Activated CD4-positive, alpha-beta T cell treated with anti-CD3 and anti-CD28 coated beads, Interleukin-2, amount 10 ng/mL, durations not matched to agents 24 days and 14 days (primary cell): ENCODE measurements at places on chromosomes 5 and 9. TPM values are rescaled to one million over a fixed set of nuclear protein-coding genes. Genes with fewer than 3 reads are reported as not detected.

DNA sequence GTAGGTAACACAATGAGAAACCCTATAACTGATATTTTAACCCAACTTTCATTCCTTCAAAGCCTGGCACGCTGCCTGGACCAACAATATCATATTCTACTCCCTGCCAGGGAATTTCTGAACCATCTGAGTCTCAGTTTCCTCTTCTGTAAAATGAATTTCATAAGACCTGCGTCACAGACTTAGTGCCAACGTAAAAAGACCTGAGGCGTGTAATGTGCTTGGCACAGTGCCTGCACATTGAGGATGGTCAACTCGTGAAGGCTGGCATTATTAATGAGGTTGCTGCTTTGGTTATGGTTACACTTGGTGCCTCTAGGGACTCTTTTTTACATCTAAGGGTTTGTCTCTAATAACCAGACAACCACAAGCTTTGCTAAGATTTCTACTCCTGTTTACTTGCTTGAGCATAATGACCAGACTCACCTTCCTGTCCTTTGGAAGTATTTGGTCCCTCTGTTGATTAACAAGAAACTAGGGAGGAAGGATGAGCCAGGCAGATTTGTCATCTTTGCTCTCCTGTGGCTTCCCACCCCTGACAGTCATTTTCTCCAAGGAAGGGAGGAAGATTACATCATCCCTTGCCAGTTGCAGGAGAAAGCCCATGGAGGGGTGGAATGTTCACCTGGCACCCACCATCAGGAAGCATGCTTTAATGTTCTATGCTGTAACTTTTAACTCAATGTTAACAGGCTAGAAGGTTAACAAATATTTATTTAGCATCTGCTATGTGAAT is 79.0 kb downstream of the PAPPA start:
- H3K27ac ChIP-seq, result no peak overlapping the region
- no peaks in the 10 kb centered on the region for H3K27me3 ChIP-seq
- H3K4me1 ChIP-seq, result no peaks in the 10 kb centered on the region
- H3K36me3 ChIP-seq, result no peaks in the 10 kb centered on the region

GRCh38 chr9:121450241-121450640 is 49.4 kb downstream of the GGTA1 start:
- H3K4me3 ChIP-seq, result no peak overlapping the region
- peaks cover 29% of the 10 kb centered on the region for H3K27me3 ChIP-seq
- H3K4me1 ChIP-seq, result peaks cover 25% of the 10 kb centered on the region
- no peak overlapping the region for H3K27ac ChIP-seq
- H3K36me3 ChIP-seq, result no peaks in the 10 kb centered on the region

- peak overlapping the region; percentile 14 for H3K4me3 ChIP-seq
- H3K27me3 ChIP-seq, result no peaks in the 10 kb centered on the region
- peaks cover 71% of the 10 kb centered on the region for H3K36me3 ChIP-seq
- DNase-seq, result peak; percentile 58
- peak overlapping the region; percentile 46 for H3K27ac ChIP-seq
- H3K4me1 ChIP-seq, result peaks cover 38% of the 10 kb centered on the region
These were observed 9.9 kb downstream of the HSPA9 start for GRCh38 chr5:138565100-138565821.

DNA sequence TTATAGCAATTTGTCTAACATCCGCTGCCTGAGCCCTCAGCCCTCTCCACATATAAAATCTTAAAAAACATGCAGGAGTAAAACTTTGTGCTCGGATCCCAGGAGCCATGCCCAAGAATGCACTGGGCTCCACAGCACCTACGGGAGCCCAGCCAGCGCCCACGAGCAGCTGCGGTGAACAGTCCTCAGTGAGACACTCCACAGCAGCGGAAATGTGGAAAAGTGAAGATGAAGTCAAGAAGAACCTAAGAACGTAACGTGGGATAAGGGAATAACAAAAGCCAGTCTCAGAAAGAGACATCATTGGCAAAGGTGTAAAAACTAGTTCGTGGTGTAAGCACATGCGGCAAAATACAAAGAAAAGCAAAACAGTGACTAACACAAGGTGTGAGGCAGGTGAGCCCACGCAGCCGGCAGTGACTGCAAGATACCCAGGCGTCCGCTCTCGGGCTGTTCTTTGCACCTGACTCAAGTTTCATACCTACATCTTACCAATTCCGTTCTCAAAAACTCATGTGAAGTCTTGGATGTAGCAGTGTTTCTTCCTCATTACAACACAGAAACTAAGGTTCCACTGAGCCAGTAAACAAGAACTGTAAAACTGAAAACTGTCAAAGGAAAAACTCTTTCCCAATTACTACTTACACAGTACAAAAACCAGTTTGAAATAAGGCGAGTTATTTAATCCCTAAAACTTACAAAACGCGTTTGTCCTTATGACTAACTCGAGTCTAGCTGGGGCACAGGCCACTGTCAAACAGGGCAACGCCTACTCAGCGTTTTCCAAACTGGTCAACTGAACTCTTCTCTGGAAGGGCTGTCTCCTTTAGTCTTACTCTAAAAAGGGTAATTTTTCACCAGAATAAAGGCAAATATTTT is 1.7 kb downstream of the CAMSAP1 start:
- peaks cover 39% of the 10 kb centered on the region for H3K4me1 ChIP-seq
- H3K36me3 ChIP-seq, result peaks cover 55% of the 10 kb centered on the region

- no peak overlapping the region for H3K4me3 ChIP-seq
- peaks cover 74% of the 10 kb centered on the region for H3K4me1 ChIP-seq
- no peak overlapping the region for H3K27ac ChIP-seq
- peaks cover 44% of the 10 kb centered on the region for H3K36me3 ChIP-seq
- DNase-seq, result no peak
These were observed 5.3 kb downstream of the MACROH2A1 start for GRCh38 chr5:135393691-135394090.

DNA sequence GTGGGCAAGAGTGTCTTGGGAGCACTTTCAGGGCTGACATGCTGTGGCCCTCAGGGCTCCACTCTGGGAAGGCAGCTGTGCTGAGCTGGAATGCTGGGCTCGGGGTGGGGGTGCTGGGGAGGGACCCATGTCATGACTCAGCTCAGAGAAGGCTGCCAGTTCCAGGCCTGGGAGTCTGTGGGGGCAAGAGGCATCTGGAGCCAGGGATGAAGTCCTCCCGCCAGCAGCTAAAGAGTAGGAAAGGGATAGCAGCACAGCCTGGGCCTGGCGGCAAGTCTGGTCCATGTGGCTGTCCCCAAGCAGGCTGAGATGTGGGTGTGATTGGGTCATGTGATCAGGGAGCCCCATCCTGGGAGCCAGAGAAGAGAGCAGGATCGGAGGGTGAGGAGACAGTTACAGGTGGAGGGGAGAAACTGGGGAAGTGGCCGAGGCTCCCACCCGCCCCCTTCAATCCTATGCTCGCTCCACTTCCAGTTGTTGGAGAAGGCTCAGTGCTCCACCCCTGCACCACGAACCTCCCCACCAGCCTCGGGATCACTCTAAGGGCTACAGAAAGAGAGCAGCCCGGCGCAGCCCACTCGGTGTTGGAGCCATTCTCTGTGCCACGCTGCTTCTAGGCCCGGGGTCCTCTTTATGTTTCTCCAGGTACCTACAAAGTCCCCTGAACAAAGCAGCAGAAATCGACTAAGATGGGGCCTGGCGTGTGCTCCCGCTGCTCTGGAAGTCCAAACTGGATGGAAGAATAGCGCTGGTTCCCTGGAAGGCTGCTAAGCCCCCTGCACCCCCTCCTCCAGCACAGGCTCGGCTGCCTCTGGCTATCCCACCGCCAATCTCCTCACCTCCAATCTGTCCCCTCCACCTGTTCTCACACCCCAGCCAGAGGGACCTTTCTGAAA is 12.0 kb downstream of the PDGFRB start:
- no peaks in the 10 kb centered on the region for H3K36me3 ChIP-seq
- no peak for DNase-seq
- peaks cover 16% of the 10 kb centered on the region for H3K4me1 ChIP-seq
- no peak overlapping the region for H3K27ac ChIP-seq
- no peak overlapping the region for H3K4me3 ChIP-seq

DNA sequence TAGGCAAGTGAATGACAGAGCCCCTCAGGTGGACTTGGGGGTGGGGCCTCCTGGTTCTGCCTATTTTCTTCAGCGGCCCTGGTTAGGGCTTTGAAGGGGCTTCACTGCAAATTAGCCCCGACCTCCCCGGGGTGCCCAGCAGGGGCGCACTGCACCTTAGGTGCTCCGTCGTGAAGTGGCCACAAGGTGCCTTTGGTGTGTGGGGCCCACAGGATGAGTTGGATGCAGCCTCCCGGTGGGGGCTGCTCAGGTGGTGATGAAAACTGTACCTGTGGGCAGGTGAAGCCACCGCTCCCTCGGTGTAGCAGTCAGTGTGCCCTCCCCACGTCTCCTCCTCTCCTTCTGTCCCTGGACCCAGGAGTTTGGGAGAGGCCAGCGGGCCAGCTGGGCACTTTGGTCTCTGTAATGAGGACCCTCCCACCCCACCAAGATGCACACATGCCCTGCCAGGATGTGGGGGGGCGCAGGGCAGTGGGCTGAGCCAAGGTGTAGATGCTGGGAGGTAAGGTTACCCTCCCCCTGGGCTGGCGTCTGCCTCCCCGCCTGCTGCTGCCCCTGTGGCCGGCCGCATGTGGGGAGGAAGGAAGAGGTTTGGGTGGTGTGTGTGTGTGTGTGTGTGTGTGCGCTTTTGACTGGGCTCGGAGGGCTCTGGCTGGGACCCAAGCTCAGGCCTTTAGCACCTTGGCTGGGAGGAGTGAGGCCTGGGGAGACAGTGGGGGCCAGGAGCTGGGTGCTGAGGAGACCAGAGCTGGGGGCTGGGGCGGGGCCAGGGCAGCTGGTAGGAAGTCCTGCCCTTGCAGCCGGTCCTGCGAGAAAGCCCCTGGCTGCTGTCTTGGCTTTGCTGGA is 55.6 kb downstream of the RXRA start:
- peaks cover 10% of the 10 kb centered on the region for H3K27me3 ChIP-seq
- DNase-seq, result peak; percentile 75
- H3K36me3 ChIP-seq, result no peaks in the 10 kb centered on the region
- H3K4me3 ChIP-seq, result no peak overlapping the region

GRCh38 chr5:169826618-169827017 is 153.7 kb downstream of the INSYN2B start:
- H3K36me3 ChIP-seq, result peaks cover 53% of the 10 kb centered on the region
- no peak for DNase-seq
- no peak overlapping the region for H3K27ac ChIP-seq
- H3K27me3 ChIP-seq, result no peaks in the 10 kb centered on the region

DNA sequence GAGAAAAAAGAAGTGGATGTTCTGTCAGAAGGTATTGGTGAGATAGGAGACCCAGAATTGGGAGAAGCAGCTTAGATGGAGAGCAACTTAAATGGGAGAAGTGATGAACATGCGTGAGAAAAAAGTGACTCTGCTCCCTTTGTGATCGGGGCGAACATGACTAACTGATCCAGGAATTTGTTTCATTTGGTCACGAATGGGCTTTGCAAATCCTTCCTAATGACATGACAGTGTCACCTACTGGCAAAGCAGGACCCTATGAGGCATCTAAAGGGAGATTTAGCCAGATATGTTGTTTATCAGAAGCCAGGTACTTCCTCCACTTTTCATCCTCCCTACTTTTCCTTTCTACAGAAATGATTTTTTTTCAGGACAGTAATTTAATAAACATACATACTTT is 787.4 kb upstream of the RGMB start:
- DNase-seq, result no peak
- H3K27ac ChIP-seq, result no peak overlapping the region
- no peak overlapping the region for H3K4me3 ChIP-seq
- H3K36me3 ChIP-seq, result no peaks in the 10 kb centered on the region
- H3K4me1 ChIP-seq, result no peaks in the 10 kb centered on the region
- no peaks in the 10 kb centered on the region for H3K27me3 ChIP-seq

GRCh38 chr5:17216974-17217492 is 398 bp upstream of the BASP1 start:
- no peak for DNase-seq
- H3K27ac ChIP-seq, result no peak overlapping the region
- H3K4me3 ChIP-seq, result peak overlapping the region; percentile 55
- peaks cover 3% of the 10 kb centered on the region for H3K36me3 ChIP-seq
- peaks cover 43% of the 10 kb centered on the region for H3K27me3 ChIP-seq

GRCh38 chr5:75037106-75037505 is 15.3 kb downstream of the GCNT4 start:
- H3K27me3 ChIP-seq, result no peaks in the 10 kb centered on the region
- no peak overlapping the region for H3K27ac ChIP-seq
- no peak overlapping the region for H3K4me3 ChIP-seq
- H3K36me3 ChIP-seq, result peaks cover 5% of the 10 kb centered on the region
- DNase-seq, result no peak

GRCh38 chr9:133711428-133712220 is 26.5 kb downstream of the SARDH start:
- H3K27ac ChIP-seq, result no peak overlapping the region
- peaks cover 2% of the 10 kb centered on the region for H3K27me3 ChIP-seq
- no peak overlapping the region for H3K4me3 ChIP-seq
- no peak for DNase-seq
- H3K36me3 ChIP-seq, result no peaks in the 10 kb centered on the region
- H3K4me1 ChIP-seq, result peaks cover 7% of the 10 kb centered on the region

- H3K4me3 ChIP-seq, result peak overlapping the region; percentile 100
- peaks cover 43% of the 10 kb centered on the region for H3K4me1 ChIP-seq
- peak overlapping the region; percentile 99 for H3K27ac ChIP-seq
- H3K36me3 ChIP-seq, result peaks cover 38% of the 10 kb centered on the region
These were observed 417 bp downstream of the SRD5A1 start for GRCh38 chr5:6633469-6634245.

DNA sequence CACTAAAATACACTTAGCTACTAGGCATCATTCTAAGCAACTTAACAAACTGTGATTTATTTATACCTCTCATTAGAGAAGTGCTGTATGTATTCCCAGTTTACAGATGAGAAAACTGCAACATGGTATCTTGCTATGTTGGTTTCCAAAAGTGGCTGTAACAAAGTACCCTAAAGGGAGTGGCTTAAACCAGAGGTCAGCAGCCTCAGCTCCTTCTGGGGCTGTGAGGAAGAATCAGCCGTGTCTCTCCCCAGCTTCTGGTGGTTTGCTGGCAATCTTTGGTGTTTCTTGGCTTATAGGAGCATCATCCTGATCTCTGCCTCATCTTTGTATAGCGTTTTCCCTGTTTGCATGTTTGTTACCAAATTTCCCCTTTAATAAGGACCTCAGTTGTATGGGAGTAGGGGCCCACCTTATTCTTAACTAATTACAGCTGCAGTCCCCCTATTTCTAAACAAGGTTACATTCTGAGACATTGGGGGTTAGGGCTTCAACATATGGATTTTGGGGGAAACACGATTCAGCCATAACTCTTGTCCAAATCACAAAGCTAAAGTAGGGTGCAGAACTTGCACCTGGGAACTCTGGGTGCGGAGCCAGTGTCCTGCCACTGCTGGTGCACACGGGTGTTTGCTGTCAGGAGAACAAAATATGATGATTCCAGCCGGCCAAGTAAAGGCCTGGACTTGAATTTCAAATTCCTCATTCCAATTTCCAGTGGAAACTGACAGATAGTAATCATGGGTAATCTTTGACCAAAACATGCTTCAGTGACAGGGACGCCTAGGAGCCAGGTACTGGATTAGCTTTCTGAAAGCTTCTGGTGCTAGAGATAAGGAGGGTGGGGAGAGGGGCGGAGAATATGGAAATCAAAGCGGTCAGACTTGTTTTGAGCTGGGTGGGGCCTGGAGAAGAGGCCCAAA is 43.3 kb downstream of the RAI14 start:
- no peaks in the 10 kb centered on the region for H3K27me3 ChIP-seq
- H3K36me3 ChIP-seq, result no peaks in the 10 kb centered on the region
- H3K27ac ChIP-seq, result no peak overlapping the region
- peaks cover 2% of the 10 kb centered on the region for H3K4me1 ChIP-seq
- no peak for DNase-seq

GRCh38 chr9:34426347-34427074 is 31.9 kb downstream of the FAM219A start:
- no peaks in the 10 kb centered on the region for H3K27me3 ChIP-seq
- H3K4me3 ChIP-seq, result no peak overlapping the region
- DNase-seq, result no peak
- no peaks in the 10 kb centered on the region for H3K36me3 ChIP-seq
- no peak overlapping the region for H3K27ac ChIP-seq

GABRB2 gene
- not detected in 2 replicates for total RNA-seq

RABL6 gene
- total RNA-seq, result 116 and 119 TPM in 2 replicates

PIK3R1 gene
- 35.2 and 38.6 TPM in 2 replicates for total RNA-seq

ZNF169 gene
- 7.1 and 9.4 TPM in 2 replicates for total RNA-seq

TTLL11 gene
- total RNA-seq, result 2.4 and 2.8 TPM in 2 replicates

MOB3B gene
- total RNA-seq, result 0.82 and 1.1 TPM in 2 replicates

UTP15 gene
- 59.3 and 61.5 TPM in 2 replicates for total RNA-seq

FOXE1 gene
- not detected in 2 replicates for total RNA-seq
